Suprapubic skin (tissue), 4 donors: ENCODE measurements at places on chromosomes 2 and 18.
A peak's percentile ranks its signal among the peaks of the same experiment; 100 is the strongest.

- H3K36me3 ChIP-seq, result no peaks in the 10 kb centered on the region
- no peaks in the 10 kb centered on the region for H3K27me3 ChIP-seq
- H3K27ac ChIP-seq, result no peak overlapping the region
- H3K4me3 ChIP-seq, result no peak overlapping the region
- H3K4me1 ChIP-seq, result peaks cover 8% of the 10 kb centered on the region
Measured at GRCh38 chr2:229230256-229230655, 40.8 kb downstream of the PID1 start.

GRCh38 chr2:241061275-241061674 is 40.8 kb downstream of the MTERF4 start:
- DNase-seq, result no peak
- no peak overlapping the region for H3K27ac ChIP-seq

GRCh38 chr2:55844986-55845385 is 78.6 kb downstream of the EFEMP1 start:
- H3K27ac ChIP-seq, result no peak overlapping the region
- peaks cover 10% of the 10 kb centered on the region for H3K4me1 ChIP-seq
- H3K4me3 ChIP-seq, result no peak overlapping the region
- H3K36me3 ChIP-seq, result no peaks in the 10 kb centered on the region

DNA sequence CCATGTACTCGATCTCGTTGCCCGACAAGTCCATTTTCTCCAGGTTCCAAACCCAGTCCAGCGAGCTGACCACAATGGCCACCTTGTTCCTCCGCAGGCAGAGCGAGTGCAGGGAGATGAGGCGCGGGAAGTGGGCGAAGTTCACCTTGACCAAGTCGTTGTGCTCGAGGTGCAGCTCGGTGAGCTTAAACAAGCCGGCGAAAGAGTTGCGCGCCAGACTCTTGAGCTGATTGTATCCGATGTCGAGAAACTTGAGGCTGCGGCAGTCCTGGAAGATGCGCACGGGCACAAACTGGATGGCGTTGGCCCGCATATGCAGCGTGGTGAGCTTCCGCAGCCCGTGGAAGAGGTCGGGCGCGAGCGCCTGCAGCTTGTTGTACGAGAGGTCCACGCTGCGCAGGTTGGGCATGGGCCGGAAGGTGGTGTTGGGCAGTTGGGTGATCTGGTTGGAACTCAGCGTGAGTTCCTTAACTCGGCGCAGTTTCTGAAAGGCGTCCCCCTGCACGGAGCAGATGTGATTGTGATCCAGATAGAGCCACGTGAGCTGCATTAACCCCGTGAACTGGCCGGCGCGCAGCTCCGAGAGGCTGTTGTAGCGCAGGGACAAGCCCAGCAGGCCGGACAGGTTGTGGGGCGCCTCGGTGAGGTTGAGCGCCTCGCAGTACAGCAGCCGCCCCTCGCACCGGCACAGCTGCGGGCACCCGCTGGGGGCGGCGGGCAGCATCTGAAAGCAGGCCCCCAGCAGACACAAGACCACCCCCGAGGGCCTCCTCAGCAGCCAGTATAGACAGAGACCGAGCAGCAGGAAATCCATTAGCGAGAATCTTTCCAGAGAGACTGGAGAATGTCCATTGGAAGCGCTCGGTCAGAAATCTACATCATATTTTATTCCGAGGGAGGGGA is 1.3 kb downstream of the LRRTM1 start:
- H3K27me3 ChIP-seq, result peaks cover 46% of the 10 kb centered on the region
- DNase-seq, result no peak
- H3K36me3 ChIP-seq, result no peaks in the 10 kb centered on the region

GRCh38 chr2:16617282-16618266 is 48.1 kb downstream of the CYRIA start:
- no peak for DNase-seq
- H3K4me1 ChIP-seq, result peaks cover 15% of the 10 kb centered on the region
- H3K27ac ChIP-seq, result peak overlapping the region; percentile 26
- no peaks in the 10 kb centered on the region for H3K27me3 ChIP-seq

GRCh38 chr2:54522624-54523281 is 66.6 kb downstream of the SPTBN1 start:
- no peak overlapping the region for H3K27ac ChIP-seq
- no peaks in the 10 kb centered on the region for H3K27me3 ChIP-seq
- peaks cover 17% of the 10 kb centered on the region for H3K36me3 ChIP-seq
- no peak for DNase-seq
- no peak overlapping the region for H3K4me3 ChIP-seq

DNA sequence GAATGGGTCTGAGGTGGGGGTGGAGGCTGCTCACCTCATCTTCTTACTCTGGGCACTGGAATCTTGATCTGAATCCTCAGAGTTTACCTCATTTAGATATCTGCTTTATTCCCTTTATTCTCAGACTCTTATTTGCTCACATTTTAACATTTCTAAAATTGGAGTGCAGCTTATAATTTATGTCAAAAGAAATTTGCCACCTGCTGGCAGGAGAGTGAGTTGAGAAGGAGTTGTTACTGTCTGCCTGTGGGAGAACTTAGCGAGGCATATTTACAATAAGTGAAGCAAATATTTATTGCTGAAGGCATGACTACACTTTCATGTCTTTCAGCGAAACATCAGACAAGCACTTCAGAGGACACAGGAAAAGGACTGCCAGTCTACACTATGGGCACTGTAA is 16.4 kb upstream of the KIAA2012 start:
- no peaks in the 10 kb centered on the region for H3K36me3 ChIP-seq
- H3K27me3 ChIP-seq, result peaks cover 9% of the 10 kb centered on the region
- no peak for DNase-seq
- no peak overlapping the region for H3K27ac ChIP-seq
- no peak overlapping the region for H3K4me3 ChIP-seq
- H3K4me1 ChIP-seq, result peaks cover 4% of the 10 kb centered on the region

DNA sequence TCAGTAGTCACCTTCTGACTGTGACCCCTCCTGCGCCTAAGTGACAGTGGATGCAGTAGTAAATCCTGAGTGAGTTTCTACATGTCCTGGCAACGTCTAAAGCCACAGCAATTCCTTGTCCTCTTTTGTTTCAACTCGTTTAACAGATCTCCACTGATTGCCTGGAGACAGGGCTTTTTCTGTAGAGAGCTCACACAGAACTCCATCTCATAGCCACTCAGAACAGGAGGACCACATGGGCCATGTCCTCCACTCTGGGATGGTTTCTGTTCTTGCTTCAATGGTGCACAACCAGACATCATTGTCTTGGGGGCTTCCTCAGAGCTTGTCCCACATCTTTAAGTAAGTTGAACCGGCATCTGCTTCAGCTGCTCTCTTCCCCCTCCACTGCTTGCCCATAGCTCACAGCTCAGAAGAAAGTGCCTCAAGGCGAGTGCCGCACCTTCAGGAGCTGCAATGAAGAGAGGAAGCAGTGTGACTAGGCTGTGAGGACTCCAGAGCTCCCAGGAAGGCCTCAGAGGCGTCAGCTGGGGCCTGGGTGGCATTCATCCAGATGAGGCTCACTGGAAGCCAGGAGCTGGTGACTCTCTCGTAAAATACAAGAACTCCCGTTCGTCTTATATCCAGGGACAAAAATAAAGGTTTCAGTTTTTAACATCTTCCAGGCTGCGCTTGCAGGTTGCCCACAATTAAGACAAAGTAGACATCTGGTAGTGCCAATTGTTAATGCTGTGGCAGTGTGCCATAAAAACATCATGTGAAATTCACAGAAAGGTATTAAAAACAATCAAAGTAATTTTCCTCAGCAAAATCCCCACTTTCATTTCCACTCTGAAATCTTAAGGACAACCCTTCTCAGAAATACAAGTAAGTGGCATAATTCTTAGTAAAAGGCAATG is 37.3 kb downstream of the ST3GAL5 start:
- no peaks in the 10 kb centered on the region for H3K27me3 ChIP-seq
- H3K27ac ChIP-seq, result no peak overlapping the region
- no peak for DNase-seq
- no peak overlapping the region for H3K4me3 ChIP-seq
- peaks cover 27% of the 10 kb centered on the region for H3K36me3 ChIP-seq

DNA sequence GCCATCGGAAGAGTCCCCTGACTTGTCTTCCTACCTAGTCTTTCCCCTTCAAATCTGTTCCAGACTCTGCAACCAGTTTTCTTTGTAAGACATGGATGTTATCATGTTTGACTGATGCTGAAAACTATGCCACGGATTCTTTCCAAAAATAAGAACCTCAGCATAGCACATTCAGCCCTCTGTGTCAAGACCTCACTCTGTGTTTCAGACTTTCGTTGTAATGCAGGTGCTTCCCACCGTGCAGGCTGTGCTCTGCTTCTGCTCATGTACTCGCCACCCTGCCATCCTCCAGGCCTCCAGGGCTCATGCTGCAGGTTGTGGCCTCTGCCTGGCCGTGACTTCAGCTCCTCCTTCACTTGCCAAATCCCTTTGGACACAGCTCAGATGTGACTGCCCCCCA is 347.0 kb upstream of the RAB12 start:
- no peaks in the 10 kb centered on the region for H3K36me3 ChIP-seq
- no peak for DNase-seq
- peaks cover 11% of the 10 kb centered on the region for H3K4me1 ChIP-seq
- no peak overlapping the region for H3K27ac ChIP-seq
- no peaks in the 10 kb centered on the region for H3K27me3 ChIP-seq

DNA sequence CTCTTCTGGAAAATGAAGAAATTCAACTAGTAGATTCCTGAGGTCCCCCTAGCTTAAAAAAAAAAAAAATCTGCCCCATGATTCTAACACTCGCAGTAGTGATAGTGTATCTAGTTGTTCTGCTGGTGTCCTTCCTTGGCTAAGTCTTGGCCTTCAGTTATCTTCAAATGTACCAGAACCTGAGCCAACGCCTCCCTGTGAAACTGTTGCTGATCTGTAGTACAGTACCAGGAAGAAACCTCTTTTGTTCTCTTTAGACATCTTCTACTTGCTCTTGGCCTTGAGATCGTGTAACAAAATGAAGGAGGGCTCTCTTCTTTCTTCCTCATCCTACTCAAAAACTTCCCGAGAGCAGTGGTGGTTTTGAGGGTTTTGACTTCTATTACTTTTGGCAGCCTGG is 31.0 kb downstream of the PLEK start:
- no peaks in the 10 kb centered on the region for H3K27me3 ChIP-seq
- no peak for DNase-seq
- no peak overlapping the region for H3K27ac ChIP-seq
- H3K4me1 ChIP-seq, result no peaks in the 10 kb centered on the region
- H3K4me3 ChIP-seq, result no peak overlapping the region

- no peaks in the 10 kb centered on the region for H3K4me1 ChIP-seq
- no peak overlapping the region for H3K27ac ChIP-seq
- H3K27me3 ChIP-seq, result peaks cover 57% of the 10 kb centered on the region
- no peak overlapping the region for H3K4me3 ChIP-seq
Measured at GRCh38 chr2:11678306-11678960, 8.4 kb upstream of the NTSR2 start.

GRCh38 chr18:5993938-5994337 is 98.6 kb upstream of the TMEM200C start:
- H3K36me3 ChIP-seq, result no peaks in the 10 kb centered on the region
- H3K27ac ChIP-seq, result no peak overlapping the region
- H3K27me3 ChIP-seq, result no peaks in the 10 kb centered on the region
- H3K4me3 ChIP-seq, result no peak overlapping the region
- H3K4me1 ChIP-seq, result no peaks in the 10 kb centered on the region
- no peak for DNase-seq

DNA sequence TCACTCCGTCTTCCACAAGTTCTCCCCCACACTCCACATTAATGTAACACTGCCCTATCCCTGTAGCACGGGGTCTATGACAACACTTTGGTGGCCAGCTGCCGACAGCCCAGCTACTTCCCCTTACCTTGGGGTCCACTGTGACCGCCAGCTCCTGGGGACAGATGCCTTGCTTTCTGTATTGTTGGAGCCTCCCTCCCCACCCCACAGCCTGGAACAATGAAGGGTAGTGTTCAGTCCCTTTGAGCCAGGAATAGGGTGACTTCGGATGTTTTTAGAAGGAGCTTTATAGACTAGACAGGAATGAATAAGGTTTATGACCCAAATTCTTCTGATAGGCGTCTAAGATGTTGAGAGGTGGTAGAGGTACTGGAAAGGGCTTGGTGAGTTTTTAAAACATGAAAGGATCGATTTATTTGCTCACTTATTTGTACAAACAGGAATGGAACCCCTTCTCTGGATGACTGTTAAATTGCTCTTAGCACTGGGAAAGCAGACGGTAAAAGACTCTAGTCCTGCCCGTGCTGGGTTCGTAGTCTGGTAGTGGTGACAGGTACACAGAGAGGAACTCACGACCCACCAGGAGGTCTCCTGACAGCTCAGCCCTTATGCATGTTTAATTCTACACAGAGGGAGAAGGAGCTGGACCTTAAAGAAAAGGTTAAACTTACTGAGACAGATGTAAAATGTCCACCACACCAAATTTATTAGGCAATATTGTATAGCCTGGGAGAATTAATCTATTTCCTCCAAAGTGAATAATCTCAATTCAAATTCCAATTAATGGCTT is 90.9 kb downstream of the MYCN start:
- no peaks in the 10 kb centered on the region for H3K36me3 ChIP-seq
- H3K4me1 ChIP-seq, result peaks cover 6% of the 10 kb centered on the region
- no peak overlapping the region for H3K4me3 ChIP-seq
- H3K27ac ChIP-seq, result no peak overlapping the region

DNA sequence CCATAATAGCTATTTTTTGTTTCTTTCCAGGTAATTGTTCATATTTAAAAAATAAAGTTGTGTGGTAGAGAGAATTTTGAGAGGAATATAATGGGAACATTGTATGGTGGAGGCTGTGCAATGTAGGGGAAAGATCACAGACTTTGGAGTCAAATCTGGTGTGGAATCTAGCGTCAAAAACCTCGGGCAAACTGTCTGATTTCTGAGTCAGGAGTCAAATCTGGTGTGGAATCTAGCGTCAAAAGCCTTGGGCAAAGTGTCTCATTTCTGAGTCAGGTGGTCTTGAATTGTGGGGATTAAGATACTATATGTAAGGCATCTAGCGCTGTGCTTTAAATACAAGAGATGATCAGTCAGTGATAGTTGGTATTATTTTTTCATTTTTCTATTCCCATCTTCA is 5.1 kb downstream of the PTPN4 start:
- H3K4me1 ChIP-seq, result peaks cover 28% of the 10 kb centered on the region
- DNase-seq, result no peak
- no peak overlapping the region for H3K4me3 ChIP-seq

GRCh38 chr2:105796131-105796638 is 51.5 kb downstream of the NCK2 start:
- no peaks in the 10 kb centered on the region for H3K36me3 ChIP-seq
- peak overlapping the region; percentile 77 for H3K27ac ChIP-seq
- DNase-seq, result no peak
- H3K4me3 ChIP-seq, result no peak overlapping the region
- H3K4me1 ChIP-seq, result peaks cover 77% of the 10 kb centered on the region
